ENCODE measurements at places on chromosomes 16 and 17.

DNA sequence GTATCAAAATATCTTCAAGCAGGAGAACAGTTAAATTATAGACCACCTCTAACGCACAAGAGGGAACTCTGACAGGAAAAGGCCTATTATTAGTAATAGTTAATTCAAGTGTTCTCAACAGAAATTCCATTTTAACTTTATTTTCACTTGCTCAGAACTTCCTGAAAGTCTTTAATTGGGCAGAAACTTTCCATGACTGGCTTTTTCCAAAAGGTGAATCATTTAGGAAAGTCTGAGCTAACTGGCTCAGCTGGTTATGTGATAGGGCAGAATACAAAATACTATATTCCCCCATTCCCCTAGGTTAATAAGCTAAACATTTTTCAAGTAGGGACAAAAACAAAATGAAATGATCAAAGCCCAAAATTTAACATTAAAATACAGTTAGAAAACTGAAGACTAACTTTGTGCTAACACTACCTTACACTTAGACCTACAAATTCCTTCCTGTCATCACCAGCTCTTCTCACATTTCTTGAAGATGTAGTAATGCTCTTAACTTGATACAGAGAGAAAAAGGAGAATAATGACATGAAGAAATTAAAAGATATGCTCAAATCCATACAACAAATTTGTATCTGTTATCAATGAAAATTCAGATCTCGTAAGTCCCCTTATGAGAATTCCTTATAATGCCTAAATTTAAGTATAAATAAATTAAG lies 31.0 kb downstream of the CFDP1 start:
- peak; percentile 34 for DNase-seq

DNA sequence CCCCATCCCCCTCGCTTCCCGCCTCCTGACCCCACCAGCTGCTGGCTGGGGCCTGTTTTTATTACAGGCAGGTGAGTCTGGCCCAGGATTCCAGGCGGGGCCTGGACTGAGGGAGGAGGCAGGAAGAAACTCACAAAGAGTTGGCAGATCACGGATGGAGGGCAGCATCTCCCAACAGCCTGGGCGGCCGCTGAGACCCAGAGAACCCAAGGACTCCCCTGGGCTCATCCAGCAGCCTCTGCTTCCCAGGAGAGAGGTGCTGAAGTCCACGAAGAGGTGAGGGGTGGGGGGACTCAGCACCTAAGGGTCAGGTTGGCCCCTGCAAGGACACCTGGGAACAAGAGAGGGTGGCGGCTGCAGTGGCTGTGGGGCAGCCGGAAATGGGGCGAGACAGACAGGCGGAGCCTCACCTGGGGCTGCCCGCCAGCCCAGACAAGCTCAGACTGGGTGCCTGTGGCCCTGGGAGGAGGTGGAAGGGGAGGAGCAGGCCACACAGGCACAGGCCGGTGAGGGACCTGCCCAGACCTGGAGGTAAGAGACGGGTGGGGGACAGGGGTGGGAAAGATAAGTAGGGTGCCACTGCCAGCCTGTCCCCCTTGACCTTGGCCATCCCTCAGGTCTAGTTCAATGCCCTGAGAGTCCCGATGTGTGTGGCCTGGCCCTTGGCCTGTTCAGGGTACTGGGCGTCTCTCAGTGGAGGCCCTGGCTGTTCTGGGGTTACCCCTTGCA lies 8.7 kb upstream of the ADGRG1 start:
- DNase-seq, result no peak

DNA sequence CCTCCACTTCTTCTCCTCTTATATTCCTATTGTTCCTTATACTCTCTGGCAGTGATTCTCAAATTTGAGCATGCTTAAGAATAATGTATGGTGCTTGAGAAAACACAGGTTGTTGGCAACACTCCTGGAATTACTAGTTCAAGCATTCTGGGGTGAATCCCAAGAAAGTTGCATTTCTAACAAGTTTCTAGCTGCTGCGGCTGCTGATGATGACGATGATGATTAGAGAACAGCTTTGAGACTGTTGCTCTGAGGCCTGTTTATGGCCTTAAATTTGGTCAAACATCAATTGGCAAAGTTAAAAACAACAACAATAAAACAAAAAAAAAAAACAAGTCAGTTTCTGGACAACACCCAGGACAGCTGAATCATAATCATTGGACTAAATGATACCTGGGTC lies 961.9 kb downstream of the CDH11 start:
- no peak for DNase-seq

DNA sequence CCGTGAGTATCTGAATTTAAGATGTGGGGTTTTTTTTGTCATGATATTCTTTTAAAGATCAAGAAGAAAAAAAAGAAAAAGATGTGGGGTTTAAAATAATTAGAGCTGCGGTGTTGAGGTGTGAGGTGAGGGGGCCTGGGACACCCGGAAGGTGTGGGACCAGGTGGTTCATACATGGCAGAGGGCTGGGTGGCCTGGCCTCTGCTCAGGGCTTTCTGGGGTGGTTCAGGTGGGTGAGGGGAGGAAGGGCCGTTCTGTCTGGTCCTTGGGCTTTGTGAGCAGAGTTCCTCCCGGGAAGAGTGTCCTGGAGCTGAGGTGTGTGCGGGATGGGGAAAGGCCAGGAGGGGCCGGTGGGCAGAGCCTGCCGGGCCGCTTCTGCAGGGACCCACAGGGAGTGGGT lies 5.0 kb downstream of the PRSS27 start:
- DNase-seq, result no peak

GRCh38 chr17:19567216-19568015 lies 33.8 kb downstream of the SLC47A1 start:
- DNase-seq, result no peak

GRCh38 chr17:76783146-76783545 lies 45.2 kb downstream of the MFSD11 start:
- DNase-seq, result no peak

GRCh38 chr16:49127103-49127502 lies 154.5 kb downstream of the CBLN1 start:
- DNase-seq, result peak; percentile 50

DNA sequence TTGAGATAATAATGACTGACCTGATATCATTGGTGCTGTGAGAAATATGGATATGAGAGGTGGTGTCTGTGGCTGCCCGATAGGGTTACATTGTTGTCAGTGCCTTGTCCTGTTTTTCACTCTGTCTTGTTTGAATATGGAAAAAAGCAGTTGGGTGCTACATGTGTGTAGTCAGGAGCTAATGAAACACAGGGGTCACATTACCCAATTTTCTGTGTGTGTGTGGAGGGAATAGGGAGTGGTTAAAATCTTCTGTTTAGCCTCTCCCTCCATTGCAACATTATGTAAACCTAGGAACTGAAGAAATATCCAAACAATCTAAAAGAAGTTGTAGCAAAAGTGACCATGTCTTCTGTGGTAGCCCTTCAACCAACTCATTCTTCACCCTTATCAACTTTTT lies 527.7 kb upstream of the SOX9 start:
- no peak for DNase-seq

GRCh38 chr16:2902337-2903130 lies 9.2 kb upstream of the FLYWCH1 start:
- no peak for DNase-seq

GRCh38 chr16:70520612-70521297 lies 2.6 kb downstream of the COG4 start:
- DNase-seq, result no peak

GRCh38 chr16:63896383-63897109 lies 1225.3 kb downstream of the CDH11 start:
- no peak for DNase-seq

GRCh38 chr17:42282478-42283080 lies 5.7 kb upstream of the STAT5A start:
- DNase-seq, result peak; percentile 57

- peak; percentile 85 for DNase-seq
These were observed 1.2 kb downstream of the HCRT start for GRCh38 chr17:42183741-42184711.

DNA sequence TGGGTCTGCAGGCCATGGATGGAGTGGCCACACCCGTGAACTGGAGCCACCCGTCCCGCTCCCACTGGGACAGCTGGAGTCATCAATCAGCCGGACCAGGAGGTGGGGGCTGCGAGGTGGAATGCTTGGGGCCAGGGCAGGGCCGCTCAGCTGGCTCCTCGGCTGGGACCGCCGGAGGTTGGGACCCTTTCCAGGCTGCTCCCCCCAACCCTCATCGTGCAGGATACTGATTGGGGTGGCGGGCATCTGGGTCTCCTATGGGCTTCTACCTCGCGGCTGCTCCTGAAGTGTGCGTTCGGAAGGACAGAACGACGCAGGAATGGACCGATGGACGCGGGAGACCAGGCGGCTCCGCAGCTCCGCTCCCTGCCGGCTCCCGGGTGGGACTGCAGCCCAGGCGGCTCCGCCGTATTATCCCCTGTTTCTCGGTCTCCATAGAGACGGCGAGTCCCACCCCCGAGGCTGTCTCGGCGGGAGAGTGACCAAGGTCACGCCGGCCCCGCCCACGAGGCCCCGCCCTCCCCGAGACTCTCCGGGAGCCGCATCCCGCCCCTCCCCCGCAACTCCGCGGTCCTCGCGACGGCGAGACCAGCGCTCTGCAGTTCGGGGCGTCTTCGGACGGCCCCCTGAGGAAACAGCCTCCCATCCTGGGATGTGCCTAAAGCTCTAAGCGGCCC lies at the start of gene TPPP3:
TPPP3 (minus strand) TSS at position 388 of the 677 bp plus-strand sequence. CDS start 2,387 bp downstream, outside the sequence.
- DNase-seq, result peak; percentile 91

DNA sequence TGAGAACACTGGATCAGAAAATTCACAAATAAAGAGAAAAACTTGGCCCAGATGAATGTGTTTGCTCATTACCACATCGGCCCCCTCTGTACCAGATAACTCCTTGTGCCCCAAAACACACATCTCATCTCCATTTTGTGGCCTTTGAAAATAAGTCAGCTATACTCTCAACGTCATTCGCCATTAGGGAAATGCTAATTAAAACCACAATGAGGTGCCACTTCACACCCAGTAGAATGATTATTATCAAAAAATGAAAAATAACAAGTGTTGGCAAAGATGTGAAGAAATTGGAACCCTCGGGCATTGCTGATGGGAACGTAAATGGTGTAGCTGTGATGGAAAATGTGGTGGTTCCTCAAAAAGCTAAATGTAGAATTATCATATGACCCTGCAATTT lies 34.6 kb upstream of the AKTIP start:
- DNase-seq, result no peak

DNA sequence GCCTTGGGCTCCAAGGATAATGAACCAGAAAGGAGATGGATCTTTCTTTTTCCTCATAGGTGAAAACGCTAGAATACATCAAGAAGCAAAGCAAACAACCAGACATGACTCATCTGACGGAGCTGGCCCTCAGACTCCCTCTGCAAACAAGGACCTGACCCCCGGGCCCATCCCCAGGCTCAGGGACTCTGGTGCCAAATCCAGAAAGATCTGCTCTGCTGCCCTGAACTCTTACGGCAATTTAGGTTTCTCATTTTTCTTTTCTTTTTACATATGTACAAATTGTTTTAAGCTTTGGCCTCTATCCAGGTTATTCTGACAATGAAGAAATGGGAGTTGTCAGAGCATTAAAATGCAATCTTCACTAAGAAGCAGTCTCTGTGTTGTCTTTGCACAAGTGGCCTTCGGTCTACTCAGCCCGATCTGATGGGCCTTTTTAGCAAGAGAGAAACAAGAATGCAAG lies 17.7 kb downstream of the KNOP1 start:
- no peak for DNase-seq

GRCh38 chr17:38592487-38592886 lies 13.3 kb downstream of the SRCIN1 start:
- DNase-seq, result no peak

DNA sequence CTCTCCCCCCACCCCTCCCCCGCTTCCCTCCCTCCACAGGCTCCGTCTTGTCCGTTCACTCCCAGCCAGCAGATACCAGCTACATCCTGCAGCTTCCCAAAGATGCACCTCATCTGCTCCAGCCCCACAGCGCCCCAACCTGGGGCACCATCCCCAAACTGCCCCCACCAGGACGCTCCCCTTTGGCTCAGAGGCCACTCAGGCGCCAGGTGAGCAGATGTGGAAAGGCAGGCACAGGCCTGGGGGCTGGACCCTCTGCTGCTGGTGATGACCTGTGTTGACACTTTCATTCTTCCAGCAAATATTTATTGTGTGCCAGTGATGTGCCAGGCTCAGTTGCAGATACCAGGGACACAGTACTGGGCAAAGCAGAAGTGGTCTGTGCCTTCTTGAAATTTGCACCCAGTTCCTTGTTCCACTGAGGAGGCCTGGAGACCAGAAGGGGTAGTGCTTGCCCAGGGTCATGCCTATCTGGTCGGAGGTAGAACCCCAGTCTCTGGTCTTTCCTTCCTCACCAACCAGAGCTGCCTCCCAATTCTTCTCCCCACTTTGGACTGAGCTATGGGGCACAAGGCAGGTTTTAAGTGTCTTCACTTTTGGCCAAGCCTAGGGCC lies 10.3 kb upstream of the ABCC3 start:
- no peak for DNase-seq

- DNase-seq, result peak; percentile 97
These were observed 660 bp downstream of the RHBDF1 start for GRCh38 chr16:71540-72401.

DNA sequence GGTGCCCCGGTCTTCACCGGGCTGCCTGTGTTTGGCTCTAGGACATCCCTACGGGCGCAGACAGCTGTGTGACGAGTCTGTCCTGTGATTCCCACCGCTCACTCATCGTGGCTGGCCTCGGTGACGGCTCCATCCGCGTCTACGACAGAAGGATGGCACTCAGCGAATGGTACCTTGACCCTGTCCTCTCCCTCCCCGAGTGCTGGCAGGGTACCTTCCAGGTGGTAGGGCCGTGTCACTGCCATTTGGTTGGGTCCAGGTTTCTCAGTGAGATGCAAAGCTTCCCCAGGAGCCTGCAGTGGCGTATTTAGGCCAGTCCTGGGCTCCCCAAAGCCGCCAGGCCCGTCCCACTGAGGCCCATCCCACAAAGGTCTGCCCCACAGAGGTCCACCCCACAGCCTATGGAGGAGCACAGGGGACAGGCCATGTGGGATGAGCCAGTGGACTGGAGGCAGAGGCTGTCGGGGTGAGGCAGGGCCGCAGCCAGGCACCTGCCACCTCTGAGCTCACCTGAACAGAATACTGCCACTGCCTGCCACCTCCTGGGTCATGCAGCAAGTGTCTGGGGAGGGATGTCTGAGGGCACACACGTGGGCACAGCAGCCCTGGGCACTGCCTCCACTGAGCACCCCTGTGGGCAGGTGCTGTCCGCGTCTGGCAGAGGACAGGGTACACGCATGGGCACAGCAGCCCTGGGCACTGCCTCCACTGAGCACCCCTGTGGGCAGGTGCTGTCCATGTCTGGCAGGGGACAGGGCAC lies 31.4 kb upstream of the CHMP6 start:
- no peak for DNase-seq

Data from mesendoderm (in vitro differentiated cells).